Fibroblast of gingiva (primary cell): ENCODE measurements at places on chromosomes 16 and 17.

GRCh38 chr16:27114006-27114405 is 47.3 kb downstream of the C16orf82 start:
- DNase-seq, result no peak

DNA sequence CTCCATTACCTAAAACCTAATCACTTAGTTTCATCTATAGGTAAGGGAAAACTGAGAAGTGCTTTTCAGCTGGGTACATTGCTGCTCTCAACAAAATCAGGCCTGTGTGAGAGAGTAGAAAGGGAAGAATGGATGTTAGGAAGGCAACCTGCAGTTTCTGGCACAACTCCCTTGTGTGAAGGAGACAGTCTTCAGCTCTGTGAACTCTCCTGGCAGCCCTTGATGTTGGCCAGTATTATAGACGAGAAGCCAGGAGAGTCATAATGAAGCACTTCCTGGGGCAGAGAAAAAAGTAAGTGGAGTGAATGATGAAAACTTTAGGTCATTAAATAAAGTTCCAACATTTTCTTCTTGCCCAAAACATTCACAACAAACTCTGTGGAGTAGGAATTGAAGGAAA is 260.1 kb downstream of the IRX3 start:
- DNase-seq, result no peak

- peak; percentile 58 for DNase-seq
Observed at GRCh38 chr16:64184156-64184555, 937.7 kb downstream of the CDH11 start.

DNA sequence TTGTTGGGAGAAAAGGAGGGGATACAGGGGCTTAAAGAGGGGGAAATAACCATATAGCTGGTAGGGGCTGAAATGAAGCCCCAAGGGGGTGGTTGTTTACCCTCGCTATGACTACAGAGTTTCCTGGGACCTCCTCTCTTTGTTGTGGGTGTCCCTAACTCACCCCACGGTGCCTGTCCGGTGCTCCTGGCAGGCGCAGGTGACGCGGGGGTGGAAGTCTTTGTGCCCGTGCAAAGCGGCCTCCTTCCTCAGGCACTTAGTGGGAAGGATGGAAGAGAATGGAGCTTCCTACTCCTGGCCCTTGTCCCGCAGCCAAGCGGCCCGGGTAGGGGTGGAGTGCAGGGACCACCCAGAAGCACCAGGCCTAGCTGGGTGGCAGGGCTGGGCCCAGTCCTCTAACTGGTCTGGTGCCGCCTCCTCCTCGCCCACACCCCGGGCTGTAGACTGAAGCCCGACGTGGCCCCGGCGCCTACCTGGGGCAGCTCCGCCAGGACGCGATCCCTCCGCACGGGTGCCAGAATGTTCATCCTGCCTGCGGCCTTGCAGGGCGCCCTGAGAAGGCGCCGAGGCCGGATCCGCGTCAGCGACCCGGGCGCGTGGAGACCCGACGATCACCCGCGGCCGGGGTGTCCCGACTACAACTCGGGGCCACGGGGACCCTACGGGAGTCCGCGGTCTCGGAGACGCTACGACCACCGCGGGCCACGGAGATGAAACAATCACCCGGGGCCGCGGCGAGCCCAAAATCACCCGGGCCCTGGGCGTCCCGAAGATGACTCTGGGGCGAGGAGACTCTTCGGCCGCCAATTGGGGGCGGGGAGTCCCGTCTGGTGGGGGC is 709 bp downstream of the RAB34 start:
- DNase-seq, result peak; percentile 34

GRCh38 chr16:539901-540530 is 12.5 kb downstream of the CAPN15 start:
- peak; percentile 55 for DNase-seq

GRCh38 chr16:20610892-20611349 is 34.8 kb upstream of the ACSM2B start:
- no peak for DNase-seq

GRCh38 chr16:359067-359763 is 6.7 kb upstream of the AXIN1 start:
- no peak for DNase-seq

- peak; percentile 86 for DNase-seq
Observed at GRCh38 chr17:68955181-68955841, at the start of gene ABCA8. TSS of gene ABCA8 (minus strand) at chr17:68955392. CDS start at chr17:68942034, 13,358 bp downstream.
